ENCODE measurements at places on chromosomes 11 and 22.
A peak's percentile ranks its signal among the peaks of the same experiment; 100 is the strongest.

GRCh38 chr11:113118104-113118503, 156.9 kb downstream of the NCAM1 start:
- DNase-seq, result no peak

DNA sequence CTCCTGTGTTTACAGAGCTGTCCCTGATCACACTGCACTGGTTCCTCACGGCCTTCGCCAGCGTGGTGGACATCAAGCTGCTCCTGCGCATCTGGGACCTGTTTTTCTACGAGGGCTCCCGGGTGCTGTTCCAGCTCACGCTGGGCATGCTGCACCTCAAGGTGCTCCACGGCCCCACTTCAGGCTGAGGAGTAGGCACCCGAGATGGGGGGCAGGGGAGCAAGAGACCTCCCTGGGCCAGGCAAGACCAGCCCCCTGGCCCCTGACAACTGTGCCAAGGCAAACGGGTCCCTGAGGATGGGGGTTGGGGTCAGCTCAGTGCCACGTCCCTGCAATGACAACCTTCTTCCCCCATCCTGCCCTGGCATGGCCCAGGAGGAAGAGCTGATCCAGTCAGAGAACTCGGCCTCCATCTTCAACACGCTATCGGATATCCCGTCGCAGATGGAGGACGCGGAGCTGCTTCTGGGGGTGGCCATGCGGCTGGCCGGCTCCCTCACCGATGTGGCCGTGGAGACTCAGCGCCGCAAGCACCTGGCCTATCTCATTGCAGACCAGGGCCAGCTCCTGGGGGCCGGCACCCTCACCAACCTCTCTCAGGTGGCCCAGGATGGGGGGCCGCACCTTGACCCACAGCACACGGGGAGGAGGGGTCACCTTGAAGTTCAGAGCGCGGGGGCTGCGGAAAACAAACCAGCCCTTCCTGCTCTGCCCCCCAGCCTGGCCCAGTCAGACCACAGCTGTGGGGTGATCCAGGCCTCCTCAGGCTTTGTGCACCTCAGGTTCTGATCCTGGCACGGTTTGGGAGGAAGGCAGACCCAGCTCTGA, 35.9 kb downstream of the SGSM3 start:
- no peak for DNase-seq

- no peak for DNase-seq
Measured at GRCh38 chr11:126405906-126406305, 50.4 kb downstream of the ST3GAL4 start.

DNA sequence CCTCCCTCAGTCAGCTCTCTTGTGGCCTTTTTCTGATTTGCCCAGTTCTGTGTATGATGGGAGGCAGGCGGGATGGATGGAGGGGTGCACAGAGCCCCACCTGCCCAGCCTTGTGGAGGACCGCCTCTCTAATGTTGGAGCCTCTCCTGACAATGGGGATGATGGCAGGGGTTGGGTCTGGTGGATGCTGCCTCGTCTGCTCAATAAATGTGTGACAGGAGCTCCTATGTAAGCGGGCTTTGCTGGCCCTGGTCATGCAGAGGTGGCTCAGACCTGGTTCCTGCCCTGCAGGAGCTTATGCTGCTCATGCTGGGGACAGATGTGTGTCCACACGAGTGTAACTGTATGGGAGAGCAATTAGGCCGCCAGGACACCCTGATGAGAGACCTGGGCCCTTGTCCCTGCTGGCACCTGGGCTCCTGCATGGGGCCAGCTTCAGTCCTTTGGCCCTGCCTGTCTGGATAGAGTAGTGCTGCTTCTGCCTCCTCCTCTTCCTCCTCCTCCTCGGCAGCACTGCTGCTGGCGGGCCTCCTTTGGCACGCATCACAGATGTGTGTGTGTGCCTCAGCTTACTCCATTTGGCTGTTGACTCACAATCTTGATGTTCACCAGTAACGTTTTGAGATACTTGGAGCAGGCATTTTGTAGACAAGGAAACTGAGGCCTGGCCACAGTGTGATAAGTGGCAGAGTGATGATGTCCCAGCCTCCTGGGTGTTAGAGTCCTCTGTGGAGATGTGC, 131.0 kb downstream of the TBC1D22A start:
- DNase-seq, result no peak

DNA sequence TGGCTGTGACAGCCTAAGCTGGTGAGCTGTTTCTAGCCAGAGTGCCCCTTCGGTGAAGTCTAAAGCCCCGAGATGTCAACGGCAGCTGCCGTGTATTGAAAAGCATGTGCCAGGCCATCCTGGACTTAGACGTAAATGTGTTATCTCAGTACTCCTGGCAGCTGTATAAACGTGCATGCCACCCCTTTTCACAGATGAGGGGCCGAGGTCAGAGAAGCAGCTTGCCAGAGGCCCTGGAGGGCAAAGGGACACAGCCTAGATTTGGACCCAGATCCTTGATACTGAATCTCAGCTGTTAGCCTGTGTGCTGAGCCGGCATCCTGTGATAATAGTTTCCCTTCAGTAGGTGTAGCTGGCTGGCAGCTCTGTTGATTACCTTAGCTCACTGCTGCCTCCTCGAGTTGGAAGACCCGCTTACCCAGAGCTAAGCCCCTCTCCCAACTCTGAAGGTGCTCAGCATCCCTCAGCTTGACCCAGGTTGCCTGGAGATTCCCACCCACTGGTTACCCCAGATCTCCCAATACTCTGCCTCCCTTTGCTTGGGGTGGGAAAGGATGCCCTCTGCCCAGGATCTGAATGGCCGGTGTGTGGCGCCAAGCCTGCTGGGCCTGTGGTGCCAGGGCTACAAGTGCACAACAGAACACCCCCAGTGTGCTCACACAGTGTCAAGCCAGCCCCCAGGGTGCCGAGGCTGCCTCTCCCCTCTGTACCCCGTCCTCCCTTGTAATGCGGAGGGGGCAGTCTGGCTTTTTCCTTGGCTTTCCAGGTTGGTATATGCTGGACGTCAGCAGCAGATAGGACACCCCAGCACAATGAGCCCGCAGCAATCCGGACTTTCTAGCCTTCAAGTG, 59.8 kb upstream of the WNT7B start:
- DNase-seq, result no peak

DNA sequence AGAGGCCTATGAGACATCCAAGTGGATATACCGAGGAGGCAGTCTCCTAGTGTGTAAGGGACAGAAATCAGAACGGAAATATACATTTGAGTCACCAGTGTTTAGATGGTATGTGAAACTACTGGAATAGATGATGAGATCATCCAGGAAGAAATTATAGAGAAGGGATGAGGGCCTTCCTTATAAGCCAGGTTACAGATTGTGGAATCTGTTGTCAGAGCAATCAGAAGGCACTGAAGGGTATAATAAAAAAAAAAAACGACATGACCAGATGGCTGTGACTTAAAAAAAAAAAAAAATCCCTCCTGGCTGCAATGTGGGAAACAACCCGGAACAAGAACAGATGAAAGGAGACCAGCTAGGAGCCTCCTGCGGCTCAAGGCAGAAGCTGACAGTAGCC, 2.7 kb downstream of the MAJIN start:
- peak; percentile 73 for DNase-seq

- no peak for DNase-seq
Measured at GRCh38 chr11:135027461-135027860, 615.4 kb upstream of the B3GAT1 start.

DNA sequence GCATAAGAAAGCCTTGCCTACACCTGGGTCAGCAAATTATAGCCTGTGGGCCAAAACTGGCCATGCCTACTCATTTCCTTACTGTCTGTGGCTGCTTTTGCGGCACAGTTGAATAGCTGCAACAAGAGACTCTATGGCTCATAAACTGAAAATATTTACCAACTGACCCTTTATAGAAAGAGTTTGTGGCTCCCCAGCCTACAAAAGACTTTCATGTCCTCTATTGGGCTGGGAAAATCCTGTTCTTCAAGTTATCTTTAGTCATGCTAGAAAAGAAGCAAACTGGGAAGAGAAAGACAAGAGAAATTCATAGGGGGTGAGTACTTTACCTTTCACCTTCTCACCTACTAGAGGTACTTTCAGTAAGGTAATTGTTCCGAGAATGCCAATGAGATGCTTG, 175.1 kb downstream of the SWAP70 start:
- DNase-seq, result no peak

GRCh38 chr11:66543263-66544107, 2.4 kb downstream of the ZDHHC24 start:
- DNase-seq, result no peak

- no peak for DNase-seq
Measured at GRCh38 chr11:19817870-19818269, 105.2 kb downstream of the NAV2 start.

- DNase-seq, result no peak
Measured at GRCh38 chr11:71240865-71241691, 11.3 kb downstream of the SHANK2 start.

GRCh38 chr11:13705710-13706109, 37.2 kb downstream of the FAR1 start:
- DNase-seq, result no peak

GRCh38 chr22:27473533-27473932, 328.0 kb downstream of the MN1 start:
- no peak for DNase-seq

GRCh38 chr22:44677353-44677840, 24.6 kb upstream of the PRR5 start:
- DNase-seq, result no peak

GRCh38 chr22:47369431-47370015, 607.1 kb downstream of the TBC1D22A start:
- no peak for DNase-seq

DNA sequence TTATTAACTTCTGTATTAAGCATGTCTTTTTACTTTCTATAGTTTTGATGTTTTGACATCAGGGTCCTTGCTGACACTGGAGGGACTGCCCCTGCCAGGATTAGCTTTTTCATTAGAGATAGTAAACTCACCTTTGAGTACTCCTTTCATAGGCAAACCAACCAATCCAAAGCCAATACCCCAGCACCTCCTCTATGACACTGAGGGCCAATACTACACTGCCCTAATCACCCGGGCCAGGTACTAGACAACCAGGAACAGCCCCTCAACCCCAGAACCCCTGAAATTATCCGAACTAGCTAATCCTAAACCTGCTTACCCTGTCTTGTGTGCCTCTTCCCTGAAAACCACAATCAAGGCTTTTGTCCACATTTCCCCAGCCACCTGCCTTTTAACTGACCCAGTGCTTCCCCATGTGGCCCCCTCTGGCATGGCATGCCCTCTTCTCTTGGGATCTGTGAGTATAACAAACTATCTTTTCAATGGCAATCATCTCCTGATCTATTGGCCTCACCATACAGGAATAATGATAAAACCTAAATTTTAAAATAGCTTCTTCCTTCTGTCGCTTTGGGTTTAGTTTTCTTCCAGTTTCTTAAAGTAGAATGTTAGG, 31.2 kb downstream of the RAB6A start:
- DNase-seq, result no peak

GRCh38 chr22:49046546-49047361, 780.9 kb downstream of the BRD1 start:
- no peak for DNase-seq

DNA sequence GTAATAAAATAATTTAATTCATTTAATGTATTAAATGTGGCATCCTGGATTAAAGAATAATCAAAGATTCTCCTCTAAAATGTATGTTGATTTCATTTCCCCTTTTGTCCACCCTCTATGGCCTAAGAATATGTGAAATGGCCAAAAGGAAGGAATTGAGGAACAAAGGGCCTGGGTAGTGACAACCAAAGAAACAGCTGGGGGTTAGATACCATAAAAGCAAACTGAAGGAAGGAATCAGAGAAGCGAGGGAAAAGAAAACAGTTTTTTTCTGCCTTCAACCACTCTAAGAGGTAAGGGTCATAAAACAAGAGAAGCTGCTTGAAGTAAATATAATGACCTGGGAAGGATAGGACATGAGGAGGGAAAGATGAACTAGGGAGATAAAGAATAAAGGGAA, 139.3 kb downstream of the FAM76B start:
- DNase-seq, result no peak

- no peak for DNase-seq
Measured at GRCh38 chr11:112999520-112999919, 38.3 kb downstream of the NCAM1 start.

- no peak for DNase-seq
Measured at GRCh38 chr22:47589271-47590250, 827.1 kb downstream of the TBC1D22A start.

GRCh38 chr11:67117672-67118180, 1.3 kb upstream of the KDM2A start:
- DNase-seq, result no peak

GRCh38 chr11:279040-279965, 1.1 kb downstream of the NLRP6 start:
- DNase-seq, result no peak

- DNase-seq, result no peak
Measured at GRCh38 chr11:34855754-34856095, 60.5 kb downstream of the APIP start.

DNA sequence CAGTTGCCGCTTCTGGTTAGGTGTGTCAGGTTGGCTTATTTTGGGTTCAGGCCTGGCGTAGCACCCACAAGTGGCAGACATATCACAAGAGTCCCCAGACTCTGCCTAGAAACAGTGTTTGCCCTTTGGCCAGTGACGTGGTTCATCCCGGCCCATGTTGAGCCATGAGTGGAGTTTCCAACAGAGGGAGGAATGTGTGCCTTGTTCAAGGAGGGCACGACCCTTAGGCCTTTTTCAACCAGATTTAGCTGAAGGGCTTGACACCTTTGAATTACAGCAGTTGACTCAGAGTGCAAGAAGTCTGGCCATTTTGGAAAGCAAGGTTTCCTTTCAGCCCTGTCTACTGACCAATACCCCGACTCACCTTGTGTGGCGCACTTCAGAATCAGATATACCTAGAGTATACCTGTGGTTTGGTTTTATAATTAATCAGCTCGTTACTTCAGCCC, 15.1 kb upstream of the AIFM3 start:
- no peak for DNase-seq

DNA sequence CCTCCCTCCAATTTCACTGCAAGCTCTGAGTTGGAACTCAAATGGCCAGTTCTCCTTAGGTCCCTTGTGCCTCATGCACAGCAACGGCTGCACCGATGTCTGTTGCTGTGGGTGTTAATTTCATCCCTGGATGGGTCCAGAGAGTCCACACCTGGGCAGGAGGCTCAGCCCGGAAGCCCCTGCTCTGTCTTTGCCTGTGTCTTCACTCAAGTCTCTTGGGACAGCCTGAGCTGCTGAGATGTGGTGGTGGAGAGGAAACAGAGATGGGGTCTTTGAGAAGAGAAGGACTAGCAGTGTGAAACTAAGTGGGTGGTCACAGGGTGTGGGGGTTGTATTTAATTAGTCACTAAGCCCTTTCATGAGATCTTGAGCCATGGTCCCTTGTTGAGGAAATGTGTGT, 109.3 kb downstream of the NECTIN1 start:
- no peak for DNase-seq

GRCh38 chr11:18371279-18371678, 23.1 kb upstream of the LDHA start:
- DNase-seq, result no peak

- no peak for DNase-seq
Measured at GRCh38 chr22:46557736-46558480, 20.5 kb upstream of the CELSR1 start.

- no peak for DNase-seq
Measured at GRCh38 chr11:32580967-32581366, 2.7 kb upstream of the EIF3M start.

DNA sequence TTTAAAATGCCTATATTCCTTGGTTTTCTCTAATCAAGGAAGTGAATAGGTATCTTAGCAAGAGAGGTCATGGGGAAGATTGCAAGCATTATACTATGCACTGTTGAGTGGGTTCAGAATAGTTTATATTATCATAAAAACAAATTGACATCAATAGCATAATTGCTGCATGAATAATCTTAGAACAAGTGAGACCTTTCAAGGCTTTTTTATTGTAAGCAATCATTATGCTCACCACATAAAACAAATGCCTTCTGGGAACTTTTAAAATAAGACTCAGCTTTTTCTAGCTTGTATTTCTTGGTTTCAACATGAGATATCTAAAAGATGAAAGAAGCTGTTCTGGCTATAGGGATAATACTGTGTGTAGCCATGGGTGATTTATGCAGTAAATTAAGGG, 135.6 kb upstream of the ZC3H12C start:
- DNase-seq, result no peak
